ENCODE measurements at places on chromosomes 2 and 18.
A peak's percentile ranks its signal among the peaks of the same experiment; 100 is the strongest.

GRCh38 chr2:120224735-120225548 lies 1.7 kb upstream of the TMEM185B start:
- DNase-seq = no peak

- DNase-seq = no peak
Observed at GRCh38 chr2:173797586-173798263, 167.4 kb downstream of the SP3 start.

DNA sequence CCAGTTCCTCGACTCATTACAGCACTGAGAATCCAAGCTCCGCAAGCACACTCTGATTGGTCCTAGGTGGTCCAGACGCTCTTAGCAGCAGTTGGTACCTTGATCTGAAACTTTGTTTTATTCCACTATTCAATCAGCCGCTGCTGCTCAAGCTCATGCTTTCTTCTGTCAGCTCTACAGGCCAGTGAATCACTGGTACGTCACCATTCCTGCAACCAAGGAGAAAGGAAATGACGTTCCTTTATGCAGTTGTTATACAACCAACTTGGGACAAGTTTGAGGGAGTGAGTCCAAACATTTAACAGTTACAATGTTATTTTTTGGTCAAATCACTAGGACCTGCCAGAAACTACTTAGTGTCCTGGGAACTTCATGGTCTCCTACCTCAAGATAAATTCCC lies 398.8 kb upstream of the TMEFF2 start:
- no peak for DNase-seq

DNA sequence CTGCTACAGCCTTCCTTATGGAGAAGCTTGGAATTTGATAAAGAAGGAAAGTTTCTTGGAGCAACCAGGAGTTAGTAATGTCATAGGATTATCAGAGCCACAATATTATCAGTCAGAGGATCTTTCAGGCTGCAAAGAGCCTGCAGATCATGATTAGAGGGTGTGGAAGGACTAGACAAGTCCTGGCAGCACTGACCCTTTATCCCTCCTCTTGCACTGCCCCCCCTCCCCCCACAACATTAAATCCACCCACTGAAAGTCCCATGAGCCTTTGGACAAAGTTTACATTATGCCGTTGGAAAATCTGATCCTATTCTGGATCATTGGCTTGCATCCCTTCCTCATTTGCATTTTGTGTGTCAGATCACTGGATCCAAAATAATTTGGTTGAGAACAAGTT lies 18.7 kb upstream of the IMPA2 start:
- no peak for DNase-seq

DNA sequence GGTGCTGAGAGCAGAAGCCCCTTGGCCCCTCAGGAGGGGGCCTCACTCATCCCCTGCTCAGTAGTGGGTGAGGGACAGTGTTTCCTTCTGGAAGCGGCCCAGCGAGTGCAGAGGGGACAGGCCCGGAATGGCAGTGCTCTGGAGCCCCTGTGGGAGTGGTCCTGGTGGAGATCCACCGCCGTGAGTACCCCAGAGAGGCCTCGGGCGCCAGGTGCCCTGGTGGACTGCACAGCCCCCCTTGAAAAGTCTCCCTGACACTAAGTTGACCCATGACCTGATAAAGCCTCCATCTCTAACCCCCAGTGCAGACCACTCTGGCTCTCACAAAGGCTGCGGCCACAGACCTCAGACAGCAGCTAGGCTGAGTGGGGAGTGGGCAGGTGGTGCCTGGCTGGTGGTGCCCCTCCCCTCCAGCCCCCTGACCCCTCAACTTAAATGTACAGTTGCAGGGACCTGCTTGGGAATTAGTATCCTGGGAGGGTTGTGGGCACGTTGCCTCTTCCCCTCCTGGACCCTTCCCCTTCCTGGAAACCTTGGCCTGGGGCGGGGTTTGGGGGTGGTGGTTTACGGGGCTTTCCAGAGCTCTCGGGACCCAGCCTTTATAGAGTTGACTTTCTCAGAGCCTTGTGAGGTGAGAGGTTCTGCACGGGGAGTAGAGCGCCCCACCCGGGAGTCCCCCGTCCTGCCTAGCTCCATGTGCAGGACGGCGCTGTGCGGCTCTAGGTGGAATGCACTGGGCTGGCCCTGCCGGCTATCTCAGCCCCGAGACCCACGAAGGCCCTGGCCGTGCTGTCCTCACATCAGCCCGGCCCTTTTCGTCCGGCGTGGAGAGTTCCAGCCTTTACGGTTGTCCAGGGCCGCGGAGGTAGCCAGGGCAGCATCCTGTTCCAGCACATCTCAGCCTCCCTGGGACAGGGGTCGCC lies 62.7 kb downstream of the RTP5 start:
- DNase-seq = no peak

- DNase-seq = peak; percentile 48
Observed at GRCh38 chr2:197145471-197146056, 165.0 kb downstream of the ANKRD44 start.

- no peak for DNase-seq
Observed at GRCh38 chr2:223772363-223772762, 65.0 kb downstream of the AP1S3 start.

DNA sequence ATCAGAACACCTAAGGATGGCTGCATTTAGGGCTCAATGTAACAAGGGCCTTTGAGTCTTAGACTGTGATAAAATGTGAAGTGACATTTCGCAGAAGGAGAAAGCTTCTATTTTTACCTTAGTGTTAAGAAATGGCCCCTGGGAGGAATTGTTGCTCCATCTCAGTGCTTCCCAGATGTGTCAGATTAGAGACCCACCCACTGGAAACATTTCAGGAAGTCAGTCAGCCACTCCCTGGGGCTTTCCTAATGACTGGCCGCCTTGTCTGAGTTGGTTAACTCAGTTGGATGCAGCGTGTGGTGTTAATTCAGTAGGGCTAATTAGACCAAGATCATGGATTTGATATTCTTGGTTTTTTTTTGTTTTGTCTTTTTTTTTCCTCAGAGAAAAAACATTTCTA lies 355.9 kb downstream of the PIK3C3 start:
- DNase-seq = no peak

Data from CD4-positive, alpha-beta T cell treated with Interleukin-15 for 4 hours (primary cell).